ENCODE measurements at places on chromosomes 5 and 9.

GRCh38 chr5:133996683-133997252 lies 8.0 kb downstream of the VDAC1 start:
- DNase-seq, result no peak

DNA sequence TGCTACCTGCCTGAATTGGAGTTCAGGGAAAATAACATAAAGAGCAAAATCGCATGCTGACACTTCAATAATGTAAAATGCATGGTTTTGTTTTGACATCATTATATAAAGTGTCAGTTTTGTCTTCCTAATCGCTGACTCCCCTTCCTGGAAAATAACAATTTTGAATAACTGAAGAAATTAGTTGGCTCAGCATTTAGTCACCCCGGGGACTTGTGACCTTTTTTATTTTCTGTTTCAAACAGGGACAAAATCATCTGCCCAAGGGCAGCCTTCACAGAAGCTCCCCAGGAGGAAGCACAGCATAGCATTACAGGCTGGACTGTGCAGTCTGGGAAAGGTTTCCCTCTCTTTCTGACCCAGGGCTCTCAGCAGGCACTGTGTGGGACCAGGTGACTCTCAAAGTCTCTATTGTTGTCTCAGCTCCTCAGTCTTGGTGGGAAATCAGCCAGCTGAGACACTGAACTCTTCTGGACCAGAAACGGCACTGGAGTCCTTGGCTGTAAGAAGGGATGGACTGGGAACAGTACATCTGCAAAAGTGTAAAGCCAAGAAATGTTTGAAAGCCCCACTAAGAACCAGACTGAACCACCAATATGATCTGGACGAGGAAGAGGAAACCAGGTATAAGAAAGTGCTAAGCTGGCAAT lies 671.3 kb upstream of the KLF4 start:
- DNase-seq, result no peak

DNA sequence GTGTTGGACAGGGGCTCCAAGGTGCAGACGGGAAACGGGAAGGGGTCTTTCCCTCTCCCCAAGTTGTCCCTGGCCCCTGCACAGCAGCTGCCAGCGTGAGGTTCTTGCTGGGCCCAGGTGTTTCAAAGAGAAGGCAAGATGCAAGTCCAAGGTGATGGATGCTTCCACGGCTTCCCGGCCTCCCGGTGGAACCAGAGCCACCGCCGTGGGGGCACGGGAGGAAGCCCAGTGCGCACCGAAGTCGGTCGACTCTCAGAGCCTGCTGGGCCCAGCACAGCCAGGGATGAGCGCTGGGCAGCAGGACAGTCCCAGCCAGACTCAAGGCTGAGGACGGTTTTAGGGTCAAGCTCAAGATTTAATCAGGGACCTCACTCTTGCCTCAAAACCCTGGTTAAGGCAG lies 25.2 kb upstream of the BARHL1 start:
- DNase-seq, result no peak

DNA sequence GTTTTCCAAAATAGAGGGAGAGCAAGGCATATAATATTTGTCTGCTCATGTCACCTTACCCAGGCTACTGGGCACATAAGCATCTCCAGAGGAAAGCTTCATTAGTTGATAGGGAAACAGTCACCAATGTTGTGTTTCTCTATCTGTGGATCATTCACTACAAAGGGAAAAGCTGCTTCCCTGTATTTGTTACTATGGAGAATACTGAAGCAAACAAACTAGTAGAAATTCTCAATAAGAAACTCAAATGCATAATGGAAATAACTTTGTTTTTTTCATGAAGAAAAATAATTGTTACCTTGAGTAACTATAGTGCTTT lies 138.2 kb downstream of the PCSK1 start:
- DNase-seq, result no peak

- no peak for DNase-seq
Measured at GRCh38 chr9:116096046-116096445, 57.5 kb upstream of the PAPPA start.

DNA sequence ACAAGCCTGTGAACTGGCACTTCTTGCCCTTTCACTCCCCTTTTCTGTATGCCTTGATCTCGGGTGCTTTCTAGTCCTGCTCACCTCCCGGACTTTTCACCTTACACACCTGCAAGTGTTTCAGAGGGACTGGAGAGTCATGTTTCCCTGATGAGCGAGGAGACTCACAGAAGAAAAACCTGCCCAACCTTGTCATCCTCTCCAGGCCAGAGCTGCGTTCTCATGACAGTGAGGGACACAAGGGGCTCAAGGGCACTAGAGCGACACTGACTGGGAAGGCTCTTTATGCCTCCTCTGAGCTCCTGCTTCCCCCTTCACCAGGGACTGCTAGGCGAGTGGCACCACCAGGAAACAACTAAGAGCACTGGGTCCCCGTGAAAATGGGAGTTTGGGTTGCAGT lies 376.9 kb upstream of the RPS23 start:
- no peak for DNase-seq

DNA sequence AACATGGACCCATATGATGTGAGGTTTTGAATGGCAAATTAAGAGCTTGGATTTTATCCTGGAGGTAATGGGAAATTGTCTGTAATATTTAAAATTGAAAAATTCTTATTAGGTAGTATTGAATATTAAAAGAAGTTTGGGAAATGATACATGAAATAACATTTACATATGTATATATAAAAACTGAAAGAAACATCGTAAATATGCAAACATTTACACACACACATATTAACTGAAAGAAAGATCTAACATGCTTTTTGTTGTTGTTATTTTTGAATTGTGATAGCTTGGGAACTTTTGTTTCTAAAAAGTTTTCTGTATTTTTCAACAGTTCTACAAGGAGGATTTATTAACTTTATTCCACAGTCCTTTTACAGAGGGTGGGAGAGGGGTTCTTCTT lies 82.8 kb upstream of the ITGA2 start:
- no peak for DNase-seq
